ENCODE measurements at places on chromosomes 5 and 9.

GRCh38 chr9:84699984-84700383 lies 30.5 kb downstream of the NTRK2 start:
- no peak for DNase-seq

DNA sequence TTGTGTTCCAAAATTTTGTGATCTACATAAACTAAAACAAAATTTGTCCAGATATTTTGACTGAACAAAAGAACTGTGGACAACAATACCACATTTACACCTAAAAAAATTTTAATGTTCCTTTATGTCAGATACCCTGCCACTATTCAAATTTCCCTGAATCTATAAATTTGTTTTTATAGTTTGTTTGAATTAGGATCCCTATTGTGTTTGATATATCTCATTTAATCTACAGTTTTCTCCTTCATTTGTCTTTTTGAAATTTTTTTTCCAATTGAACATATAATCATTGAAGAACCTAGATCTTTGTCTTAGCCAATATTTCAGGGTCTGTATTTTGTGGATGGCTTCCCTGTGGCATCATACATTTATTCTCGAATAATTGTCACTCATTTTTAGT lies 5.7 kb downstream of the AGGF1 start:
- DNase-seq: no peak

DNA sequence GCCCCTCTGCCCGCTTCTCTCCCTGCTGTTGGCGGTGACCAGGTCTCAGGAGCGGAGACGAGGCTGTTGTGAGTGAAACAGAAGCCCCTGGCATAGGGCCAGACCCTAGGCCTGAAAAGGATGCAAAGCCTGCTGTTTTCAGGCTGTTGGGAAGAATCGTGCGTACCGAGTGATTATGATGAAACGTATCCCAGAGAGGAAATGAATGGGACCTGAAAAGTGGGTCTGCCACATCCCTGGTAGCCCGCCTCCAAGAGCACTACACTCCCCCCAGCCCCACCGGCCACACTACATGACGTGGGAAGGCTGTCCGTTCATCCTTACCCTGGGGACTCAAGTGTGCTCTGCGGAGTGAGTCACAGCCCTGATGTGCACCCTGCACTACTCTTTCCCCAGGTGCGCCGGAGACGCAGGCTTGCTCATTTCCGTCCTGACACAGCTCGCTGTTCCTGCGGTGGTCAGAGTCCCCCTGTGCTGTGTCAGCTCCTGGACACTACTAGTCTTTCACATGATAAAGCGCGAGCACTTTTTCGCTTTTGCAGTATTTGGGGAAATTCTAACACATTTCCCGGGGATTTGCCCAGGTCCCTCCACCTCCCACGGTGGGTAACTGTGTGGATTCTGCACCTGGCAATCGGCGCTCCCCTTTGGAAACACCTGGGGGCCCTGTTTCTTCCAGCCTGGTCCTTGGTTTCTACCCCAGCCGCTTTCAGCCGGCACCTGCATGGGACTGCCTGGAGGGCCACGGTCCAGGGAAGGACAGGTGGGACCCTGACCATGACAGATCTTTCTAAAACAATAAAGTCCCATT lies 91.5 kb downstream of the ANKRD33B start:
- no peak for DNase-seq

GRCh38 chr9:38339087-38339486 lies 53.4 kb upstream of the ALDH1B1 start:
- DNase-seq: peak; percentile 80

DNA sequence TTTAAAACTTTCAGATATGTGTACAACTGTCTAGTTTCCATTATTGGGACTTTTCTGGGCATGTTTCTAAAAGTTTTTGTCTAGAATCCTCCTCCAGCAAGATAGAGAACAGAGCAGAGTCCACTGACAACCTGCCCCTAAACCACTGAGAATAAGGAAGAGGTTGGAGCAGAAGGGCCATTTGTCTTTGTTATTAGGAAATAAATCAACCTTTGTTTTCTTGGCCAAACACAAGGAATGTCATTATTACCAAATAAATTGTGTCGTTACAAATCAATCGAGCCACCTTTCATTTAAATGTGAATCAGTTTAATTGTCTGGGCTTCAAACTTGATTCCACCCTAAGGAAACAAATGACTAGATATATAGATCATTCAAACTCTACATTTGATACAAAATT lies 81.4 kb downstream of the GAS1 start:
- DNase-seq: no peak

GRCh38 chr5:57845025-57845424 lies 362.4 kb upstream of the ACTBL2 start:
- DNase-seq: no peak

- no peak for DNase-seq
These were observed 10.3 kb upstream of the GLE1 start for GRCh38 chr9:128494108-128494745.

GRCh38 chr5:74402553-74402952 lies 238.0 kb downstream of the ENC1 start:
- no peak for DNase-seq

DNA sequence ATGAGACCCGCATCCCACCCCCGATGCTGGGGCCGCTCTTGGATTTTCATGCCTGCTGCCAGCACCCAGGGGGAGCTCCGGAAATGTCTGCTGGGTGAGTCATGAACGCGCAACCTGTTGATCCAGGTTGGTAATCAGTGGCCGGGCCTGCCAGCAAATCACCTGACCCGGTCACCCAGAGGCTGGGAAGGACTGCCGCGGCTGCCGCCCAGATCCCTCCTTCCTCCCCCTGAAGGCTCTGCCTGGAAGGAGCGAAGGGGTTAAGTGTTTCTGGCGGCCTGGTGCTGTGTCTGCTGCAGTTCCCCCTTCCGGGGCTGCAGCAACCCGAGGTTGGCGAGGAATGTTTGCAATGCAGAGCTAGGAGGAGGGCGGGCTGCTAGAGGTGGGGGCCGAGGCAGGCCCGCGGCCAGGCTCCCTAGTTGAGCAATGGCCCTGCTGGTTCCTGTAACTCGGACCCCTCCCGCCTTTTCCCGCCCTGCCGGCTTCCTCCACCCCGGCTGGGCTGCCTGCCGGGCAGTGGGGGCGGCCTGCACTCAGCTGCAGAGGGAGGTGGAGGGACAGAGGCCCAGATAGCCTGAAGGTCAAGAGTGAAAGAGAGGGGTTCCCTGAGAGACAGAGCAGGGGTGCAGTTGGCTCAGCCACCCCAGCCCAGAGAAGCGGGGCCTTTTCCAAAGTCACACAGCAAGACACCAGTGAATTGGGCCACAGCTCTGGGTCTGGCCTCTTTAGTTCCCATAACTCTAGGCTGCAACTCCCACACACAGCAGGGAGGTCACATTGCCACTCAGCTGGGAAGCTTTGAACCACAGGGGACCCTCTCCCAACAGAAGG lies 156.3 kb upstream of the IER5L start:
- DNase-seq: peak; percentile 87

DNA sequence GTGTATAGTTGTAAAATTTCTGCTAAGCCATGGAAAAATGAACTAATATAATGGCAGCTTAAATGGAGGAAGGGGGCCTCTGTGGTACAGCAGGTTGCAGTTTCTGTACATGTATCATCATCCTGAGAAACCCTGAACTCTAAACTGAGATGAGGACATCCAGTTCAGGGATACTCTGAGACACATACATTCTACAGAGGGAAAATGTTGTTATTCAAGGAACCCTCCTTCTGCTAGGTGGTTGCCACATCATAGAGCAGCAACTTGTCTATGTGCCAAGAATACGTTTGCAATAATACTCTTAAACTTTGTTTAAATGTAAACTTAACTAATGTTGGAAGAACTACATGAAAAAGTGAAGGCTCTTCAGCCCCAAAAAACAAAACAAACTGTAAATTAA lies 1310.8 kb upstream of the WWC1 start:
- no peak for DNase-seq

DNA sequence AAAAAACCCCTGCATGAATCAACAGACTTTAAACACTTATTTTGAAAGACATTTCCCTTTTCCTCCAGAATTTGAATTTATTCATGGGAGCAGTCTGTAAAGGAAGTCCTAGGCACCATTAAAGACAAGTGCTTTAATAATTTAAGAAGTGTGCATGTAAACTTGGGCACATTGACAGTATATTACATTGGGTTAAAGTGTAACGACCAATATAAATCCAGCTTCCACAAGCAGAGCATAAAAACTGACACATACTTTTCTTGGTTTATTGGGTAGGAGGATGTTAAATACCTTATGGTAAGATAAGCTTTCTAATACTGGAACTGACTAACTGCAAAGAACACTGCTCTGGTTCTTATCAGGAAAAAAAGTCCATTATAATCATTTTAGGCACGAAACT lies 1.2 kb upstream of the ENTREP1 start:
- no peak for DNase-seq

GRCh38 chr5:31626156-31626555 lies 12.8 kb upstream of the PDZD2 start:
- no peak for DNase-seq

DNA sequence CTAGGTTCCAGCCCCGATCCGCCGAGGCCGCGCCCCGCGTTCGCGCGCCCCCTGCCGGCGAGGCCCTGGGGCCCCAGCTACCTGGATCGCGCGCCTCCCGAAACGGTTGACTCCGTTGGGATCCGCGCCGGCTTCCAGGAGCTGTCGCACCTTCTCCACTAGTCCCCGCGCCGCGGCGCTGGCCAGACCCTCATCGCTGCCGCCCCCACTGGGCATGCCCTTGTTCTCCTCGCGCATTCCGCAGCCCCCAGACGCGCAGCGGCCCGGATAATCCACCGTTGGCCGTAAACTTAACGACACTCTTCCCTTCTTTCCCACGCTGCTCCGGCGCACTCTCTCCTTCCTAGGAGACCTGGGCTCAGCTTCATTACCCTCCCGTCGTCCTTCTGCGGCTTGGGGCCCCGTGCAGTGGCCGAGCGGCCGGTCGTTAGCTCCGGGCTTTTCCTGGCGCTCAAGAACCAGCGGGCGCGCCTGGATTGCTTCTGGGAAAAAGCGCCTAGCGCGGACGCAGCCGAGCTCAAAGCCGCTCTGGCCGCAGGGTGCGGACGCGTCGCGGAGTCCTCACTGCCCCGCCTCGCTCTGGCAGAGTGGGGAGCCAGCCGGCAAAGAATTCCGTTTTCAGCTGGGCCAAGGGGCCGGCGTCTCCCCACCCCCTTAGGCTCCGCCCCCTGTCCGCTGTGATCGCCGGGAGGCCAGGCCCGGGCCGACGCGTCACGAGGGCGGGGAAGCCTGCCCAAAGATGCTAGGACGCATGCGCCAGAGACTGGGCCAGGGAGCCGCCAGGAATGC lies at the start of gene CDKN2B:
TSS of gene CDKN2B (minus strand) at position 589 of the 789 bp plus-strand sequence. CDS start at position 237, 352 bp downstream.
- DNase-seq: peak; percentile 99

DNA sequence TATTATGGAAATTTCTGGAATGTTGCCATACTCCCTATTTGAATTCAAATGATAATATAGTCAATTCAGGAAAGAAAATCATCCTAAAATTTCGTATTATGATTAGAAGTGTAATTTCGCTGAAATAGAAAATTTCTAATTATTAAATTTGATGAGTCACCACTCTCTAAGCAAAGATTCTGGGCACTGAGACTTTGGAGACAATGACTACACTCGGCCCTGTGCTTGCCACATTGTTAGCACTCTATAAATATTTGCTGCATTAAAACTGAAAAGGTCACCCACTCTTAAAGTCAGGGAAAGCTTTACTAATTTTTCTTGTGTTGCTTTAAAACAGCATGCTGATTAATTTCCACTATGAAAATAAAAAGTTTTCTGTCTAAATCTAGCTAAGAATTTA lies 240.3 kb downstream of the TLE4 start:
- peak; percentile 52 for DNase-seq

DNA sequence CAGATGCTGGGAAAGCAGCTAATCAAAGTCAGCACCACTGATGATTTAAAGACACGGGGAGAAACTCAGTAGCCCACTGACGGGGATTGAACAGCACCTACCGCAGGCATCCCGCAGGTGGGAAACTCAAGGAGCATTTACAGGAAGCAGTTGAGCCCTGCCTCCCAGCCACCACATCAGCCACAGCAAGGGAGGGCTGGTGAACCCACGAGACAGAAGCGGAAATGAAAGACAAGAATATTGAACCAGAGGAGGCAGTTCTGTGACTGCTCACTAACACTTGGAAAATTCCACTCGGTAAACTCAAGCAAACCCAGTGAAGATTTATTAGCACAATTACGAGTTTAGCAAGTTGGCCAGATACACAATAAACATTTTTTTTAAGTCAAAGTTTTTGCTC lies 10.6 kb upstream of the FAM163B start:
- no peak for DNase-seq

Data from foreskin fibroblast (primary cell).